Suppressor macrophage (primary cell): ENCODE measurements at places on chromosomes 2 and 18.
A peak's percentile ranks its signal among the peaks of the same experiment; 100 is the strongest.

GRCh38 chr2:156327835-156328695 is 4.5 kb downstream of the NR4A2 start:
- DNase-seq, result no peak

GRCh38 chr2:11898576-11898975 is 152.1 kb downstream of the LPIN1 start:
- DNase-seq, result peak; percentile 70

DNA sequence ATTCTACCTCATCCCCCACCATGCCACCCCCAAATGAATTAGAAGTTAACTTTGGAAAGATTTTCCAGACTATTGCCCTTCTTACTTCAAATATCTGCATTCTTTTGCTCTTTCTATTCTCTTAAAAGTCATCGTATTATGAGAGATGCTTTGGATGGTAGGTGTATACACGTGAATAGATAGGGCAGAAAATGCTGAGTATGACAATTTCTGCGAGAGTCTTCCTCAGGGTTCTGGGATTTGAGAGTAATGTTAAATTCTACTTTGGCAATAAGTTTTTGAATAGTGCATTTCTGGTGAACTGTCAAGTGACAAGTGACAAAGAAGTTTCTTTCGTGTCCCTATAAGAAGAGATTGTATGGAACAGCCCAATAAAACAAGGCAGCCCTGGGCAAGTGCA is 137.6 kb upstream of the DSEL start:
- DNase-seq, result no peak

- no peak for DNase-seq
These were observed 44.0 kb downstream of the METTL8 start for GRCh38 chr2:171389780-171390179.

DNA sequence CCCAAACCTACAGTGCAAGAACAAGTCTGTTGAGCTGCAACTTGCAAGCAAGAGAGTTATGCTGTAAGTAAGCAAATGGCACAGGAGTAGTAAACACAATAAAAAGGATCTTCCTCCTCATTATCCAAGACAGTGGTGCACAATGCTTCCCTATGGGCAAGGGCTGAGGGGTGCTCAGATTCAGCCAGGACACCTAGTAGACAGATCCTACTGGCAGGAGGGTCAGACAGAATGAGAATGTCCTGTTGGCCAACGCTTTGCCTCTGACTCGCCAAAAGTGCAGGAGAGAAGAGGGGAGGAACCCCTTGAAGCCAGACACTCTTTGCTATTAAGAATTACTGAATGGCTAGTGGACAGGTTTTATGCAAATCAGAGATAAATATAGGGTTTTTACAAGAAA is 280.4 kb upstream of the SESTD1 start:
- no peak for DNase-seq
